Stimulated activated CD8-positive, alpha-beta memory T cell treated with anti-CD3 and anti-CD28 coated beads, Interleukin-7, amount 100 ng/mL, for 48 hours (primary cell): ENCODE measurements at places on chromosomes 12 and 14.

DNA sequence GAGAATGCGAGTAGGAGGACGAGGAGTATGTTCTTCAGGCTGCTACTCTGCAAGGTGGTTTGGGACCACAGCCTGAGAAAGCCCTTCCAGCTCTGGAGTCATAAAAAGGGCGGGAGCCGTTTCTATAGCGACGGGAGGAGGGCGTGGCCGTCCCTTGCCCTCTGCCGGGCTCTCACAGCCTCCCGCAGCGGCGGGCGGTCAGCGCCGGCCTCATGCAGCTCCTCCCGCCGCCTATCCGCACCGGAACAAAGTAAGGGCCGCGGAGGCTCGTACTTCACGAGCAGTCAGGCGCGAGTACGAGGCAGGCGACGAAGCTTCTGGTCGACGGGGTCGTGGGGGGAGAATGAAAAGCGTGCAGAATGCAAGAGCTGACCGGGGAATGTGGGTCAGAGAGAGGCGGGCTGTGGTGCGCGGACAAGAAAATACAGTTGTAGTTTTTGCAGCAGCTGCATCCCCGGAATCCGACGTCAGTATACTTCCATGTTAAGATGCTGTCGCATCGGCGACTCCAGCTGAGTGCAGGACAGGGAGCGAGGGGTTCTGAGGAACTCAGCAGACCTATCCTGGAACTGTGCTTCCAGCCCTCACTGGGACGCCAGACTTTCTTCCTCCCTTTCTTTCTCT is at the start of gene DYRK4:
Gene DYRK4, plus strand, starts transcription at position 175 of the 624 bp plus-strand sequence. Its CDS starts 38 bp downstream, at position 213.
- no peak for DNase-seq

- no peak for DNase-seq
Observed at GRCh38 chr14:72576258-72576657, 317.6 kb downstream of the DPF3 start.

DNA sequence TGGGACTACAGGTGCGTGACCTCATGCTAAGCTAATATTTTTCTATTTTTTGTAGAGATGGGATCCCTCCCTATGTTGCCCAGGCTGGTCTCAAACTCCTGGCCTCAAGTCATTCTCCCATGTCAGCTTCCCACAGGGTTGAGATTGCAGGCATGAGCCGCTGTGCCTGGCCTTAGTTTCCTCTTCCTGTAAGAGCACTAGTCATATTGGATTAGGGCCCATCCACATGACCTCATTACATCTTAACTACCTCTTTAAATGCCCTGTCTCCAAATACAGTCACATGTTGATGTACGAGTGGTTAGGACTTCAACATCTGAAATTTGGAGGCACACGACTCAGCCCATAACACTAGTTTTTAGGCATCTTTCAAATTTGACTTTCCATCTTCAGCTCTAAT is 72.2 kb upstream of the RASSF3 start:
- DNase-seq, result no peak

DNA sequence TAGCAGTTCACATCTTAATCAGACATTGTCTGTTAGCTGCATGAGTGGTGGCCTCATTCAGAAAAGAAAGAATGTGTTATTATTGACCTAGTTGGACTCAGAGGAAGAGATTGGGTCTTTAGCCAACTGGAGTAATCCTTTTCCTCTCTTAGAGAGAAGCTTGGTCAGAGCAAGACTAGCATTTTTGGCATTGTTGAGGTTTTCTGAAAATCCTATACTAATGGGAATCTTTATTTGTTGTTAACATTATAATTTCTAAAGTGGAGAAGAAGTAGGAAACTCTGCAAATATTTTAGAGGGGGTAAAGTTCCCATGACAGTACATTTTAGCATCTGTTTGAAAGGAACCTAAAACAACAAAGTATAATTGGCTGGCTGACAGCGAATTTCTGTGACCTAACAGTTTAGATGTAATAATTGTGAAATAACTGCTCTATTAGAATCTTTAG is 9.7 kb downstream of the TOX4 start:
- DNase-seq, result no peak

DNA sequence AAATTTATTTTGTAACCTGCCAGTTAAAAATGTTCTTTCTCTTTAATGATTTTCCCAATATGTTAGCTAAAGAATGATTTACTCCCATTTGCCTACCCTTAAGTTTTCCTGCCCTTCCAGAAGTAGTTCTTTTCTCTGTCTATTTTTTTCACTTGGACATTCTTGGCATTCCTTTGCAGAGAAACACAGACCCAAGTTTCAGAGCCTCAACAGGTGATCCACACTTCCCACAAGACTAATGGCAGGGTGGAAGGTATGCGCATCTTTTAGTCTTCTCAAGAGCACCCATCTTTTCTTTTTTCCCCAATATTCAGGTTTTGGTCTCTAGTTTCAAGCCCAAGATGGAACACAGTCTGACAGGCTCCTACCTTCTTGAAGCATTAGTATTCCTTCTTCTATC is 420.7 kb downstream of the ADAMTS20 start:
- no peak for DNase-seq

GRCh38 chr12:11477110-11477509 is 81.7 kb upstream of the PRB2 start:
- DNase-seq, result no peak

- DNase-seq, result no peak
Observed at GRCh38 chr12:97886511-97887176, 424.0 kb downstream of the RMST start.

DNA sequence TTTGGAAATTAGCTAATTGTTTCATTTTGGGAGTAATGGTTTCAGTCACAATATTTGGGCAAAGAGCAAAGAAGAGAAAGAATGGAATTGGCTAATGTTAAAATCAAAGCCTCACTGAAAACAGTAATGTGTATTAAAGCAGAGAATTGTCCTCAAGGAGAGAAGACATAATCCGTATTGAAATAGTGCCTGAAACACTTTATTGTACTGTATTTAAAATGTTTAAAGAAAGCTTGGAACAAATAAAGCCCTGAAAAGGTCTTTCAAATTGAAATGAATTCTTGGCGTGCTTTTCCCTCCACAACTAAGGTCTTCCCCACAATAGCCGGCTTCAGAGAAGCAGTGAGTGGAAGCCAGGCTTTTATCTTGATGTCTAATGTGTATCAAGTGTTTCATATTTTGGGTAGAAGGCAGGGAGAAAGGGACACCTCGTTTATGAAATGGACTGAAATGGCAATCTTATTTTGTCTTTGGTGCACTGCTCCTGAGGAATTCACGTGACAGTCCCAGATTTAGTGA is 212.9 kb upstream of the CRY1 start:
- no peak for DNase-seq

- no peak for DNase-seq
Observed at GRCh38 chr12:57744194-57744776, 554 bp upstream of the TSPAN31 start.
